Progenitor cell of endocrine pancreas (in vitro differentiated cells): ENCODE measurements at places on chromosomes 2 and 18. TPM values are rescaled to one million over a fixed set of nuclear protein-coding genes. Genes with fewer than 3 reads are reported as not detected.

- no peak for DNase-seq
Measured at GRCh38 chr2:69545477-69545932, 98.0 kb downstream of the AAK1 start.

- no peak for DNase-seq
Measured at GRCh38 chr2:154698296-154698720, at the start of gene KCNJ3. Gene KCNJ3, plus strand, starts transcription at chr2:154698695. Its CDS starts 81 bp downstream, at chr2:154698776.

DNA sequence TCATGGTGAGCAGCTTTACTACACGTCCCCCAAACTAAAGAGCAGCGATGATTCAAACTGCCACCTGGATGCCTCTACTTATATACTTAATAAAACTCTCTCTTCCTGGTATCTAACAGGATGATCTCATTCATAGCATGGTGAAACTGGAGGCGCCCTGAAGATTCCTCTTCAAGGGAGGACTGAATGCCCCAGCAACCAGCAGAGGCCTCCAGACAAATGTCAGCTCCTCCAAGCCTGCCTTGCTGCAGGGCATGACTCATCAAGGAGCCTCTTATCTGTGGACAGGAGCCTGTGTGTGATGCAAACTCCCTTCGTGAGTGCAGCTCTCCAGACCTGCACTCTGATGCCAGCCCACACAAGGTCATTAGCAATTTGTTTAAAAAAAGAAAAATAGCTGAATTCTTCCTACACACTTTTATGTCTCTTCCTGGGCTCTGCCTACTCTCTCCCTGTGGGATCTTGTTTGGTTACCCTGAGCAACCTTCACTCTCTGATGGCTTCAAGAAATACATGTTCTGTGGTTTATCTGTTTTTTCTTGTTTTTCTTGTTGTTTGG, 30.2 kb downstream of the LONRF2 start:
- no peak for DNase-seq

GRCh38 chr2:164692114-164692513, 70.8 kb upstream of the GRB14 start:
- no peak for DNase-seq

DNA sequence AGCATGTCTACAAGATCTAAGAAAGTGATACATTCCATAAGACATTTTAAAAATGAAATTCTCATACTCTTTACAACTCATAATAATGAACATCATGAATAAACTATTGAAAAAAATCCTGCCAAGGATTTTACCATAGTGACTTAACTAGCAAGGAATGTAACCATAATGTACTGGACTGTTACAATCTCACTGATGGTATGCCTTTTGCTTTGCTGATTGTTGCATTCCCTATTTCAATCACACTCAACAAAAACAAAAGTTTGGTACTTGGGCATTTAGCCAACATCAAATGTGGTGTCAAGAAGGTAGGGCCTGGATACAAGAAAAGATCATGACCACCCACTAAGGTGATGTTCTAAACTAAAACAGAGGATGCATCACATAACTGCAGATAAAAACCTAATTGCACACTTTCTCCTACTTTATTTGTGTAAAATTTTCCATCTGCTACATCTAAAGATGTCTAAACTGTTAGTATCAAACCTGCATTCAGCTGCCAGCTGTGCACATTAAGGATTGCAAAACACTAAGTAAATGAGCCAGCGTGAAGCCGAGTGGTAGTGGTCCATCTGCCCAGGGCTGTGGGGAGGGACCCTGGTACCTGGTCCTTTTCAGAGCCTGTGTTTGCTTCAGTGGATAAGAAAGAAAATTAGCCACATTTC, 564.4 kb downstream of the ZEB2 start:
- DNase-seq: no peak

GRCh38 chr2:239991689-239992314, 33.3 kb downstream of the NDUFA10 start:
- no peak for DNase-seq

DNA sequence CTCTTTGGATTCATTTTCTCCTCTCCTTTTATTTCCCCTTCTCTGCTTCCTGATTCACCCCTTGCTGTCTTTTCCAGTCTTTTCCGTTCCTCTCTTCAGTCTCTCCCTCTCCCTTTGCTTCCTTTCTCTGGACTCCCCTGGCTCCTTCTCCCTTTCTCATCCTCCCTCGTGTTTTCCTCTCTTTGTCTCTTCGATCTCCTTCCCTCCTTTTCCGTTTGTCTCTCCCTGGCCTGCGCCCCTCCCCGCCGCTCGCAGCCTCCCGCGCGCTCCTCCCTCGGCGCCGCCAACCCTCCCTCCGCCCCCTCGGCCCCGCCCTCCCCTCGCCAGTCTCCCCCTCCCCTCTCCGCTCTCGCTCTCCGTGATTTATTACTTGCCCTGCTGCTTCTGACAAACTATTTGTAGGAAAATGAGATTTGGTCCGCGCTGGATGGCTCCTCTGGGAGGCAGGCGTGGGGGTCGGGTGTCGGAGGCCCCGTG, 46.0 kb upstream of the PAX8 start:
- DNase-seq: peak; percentile 29

- DNase-seq: no peak
Measured at GRCh38 chr2:117967977-117968718, 45.7 kb downstream of the CCDC93 start.

DNA sequence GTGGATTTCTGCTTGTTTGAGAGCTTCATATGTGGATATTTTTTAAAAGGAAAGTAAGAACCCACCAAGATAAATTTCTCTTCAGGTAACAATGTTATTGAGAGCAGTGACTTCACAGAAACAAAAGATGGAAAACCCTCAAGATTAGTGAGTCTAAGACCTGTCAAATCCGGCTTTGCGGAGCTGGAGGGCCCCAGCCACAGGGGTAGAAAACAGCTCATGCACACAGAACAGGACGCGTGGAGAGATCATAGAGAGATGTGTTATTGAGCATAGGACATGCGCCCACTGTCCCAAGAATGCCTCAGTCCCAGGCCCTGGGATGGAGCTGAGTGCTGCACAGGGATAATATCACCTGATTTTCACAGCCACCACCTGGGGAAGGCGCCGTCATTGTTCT, 21.3 kb downstream of the EDAR start:
- DNase-seq: no peak

- no peak for DNase-seq
Measured at GRCh38 chr2:104582471-104582870, 271.4 kb upstream of the POU3F3 start.

Gene FAM124B
- not detected in 2 replicates for total RNA-seq

Gene ANO7
- total RNA-seq: 2.5 and 3.0 TPM in 2 replicates
